WTC11 (cell line): ENCODE measurements at places on chromosomes 3 and 15.

DNA sequence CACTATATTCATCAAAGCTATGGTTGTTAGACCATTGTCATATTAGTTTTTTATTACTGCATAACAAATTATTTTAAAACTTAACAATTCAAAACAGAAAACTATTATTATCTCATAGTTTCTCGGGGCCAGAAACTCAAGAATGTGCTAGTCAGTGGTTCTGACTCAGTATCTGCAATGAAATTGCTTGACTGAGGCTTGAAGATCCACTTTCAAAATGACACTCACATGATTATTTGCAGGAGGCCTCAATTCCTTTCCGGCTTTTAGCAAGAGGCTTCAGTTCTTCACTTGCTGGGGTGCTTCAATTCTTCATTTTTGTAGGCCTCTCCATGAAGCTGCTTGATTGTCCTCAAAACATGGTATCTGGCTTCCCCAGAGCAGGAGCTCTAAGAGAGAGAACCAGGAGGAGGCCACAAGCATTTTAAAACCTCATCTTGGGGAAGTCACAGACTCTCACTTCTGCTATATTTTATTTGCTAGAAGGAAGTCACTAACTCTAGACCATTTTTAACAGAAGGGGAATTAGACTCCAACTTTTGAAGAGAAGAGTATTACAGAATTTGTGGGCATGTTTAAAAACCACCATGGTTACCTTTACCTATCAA, 383.7 kb downstream of the MFSD1 start:
- no peak for DNase-seq

- DNase-seq = no peak
Observed at GRCh38 chr15:67156834-67157233, 91.4 kb downstream of the SMAD3 start.

GRCh38 chr3:197003461-197004385, 25.9 kb downstream of the MELTF start:
- no peak for DNase-seq

DNA sequence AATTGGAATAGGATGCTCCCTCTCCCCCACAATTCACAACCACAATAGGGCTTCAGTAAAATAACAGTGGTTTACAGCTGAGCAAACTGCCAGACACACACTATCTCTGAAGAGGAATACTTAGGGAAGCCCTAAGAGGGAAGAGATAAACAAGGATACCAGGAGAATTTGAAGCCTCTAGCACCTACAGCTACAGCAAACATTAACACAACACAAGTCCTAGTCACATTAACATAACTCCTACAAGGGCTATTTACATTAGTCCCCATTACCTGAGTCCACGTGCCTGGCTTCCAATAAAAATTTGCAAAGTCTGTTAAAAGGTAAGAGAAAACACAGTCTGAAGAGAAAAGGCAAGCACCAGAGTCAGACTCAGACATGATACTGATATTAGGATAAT, 346.9 kb upstream of the CDIN1 start:
- DNase-seq = no peak

DNA sequence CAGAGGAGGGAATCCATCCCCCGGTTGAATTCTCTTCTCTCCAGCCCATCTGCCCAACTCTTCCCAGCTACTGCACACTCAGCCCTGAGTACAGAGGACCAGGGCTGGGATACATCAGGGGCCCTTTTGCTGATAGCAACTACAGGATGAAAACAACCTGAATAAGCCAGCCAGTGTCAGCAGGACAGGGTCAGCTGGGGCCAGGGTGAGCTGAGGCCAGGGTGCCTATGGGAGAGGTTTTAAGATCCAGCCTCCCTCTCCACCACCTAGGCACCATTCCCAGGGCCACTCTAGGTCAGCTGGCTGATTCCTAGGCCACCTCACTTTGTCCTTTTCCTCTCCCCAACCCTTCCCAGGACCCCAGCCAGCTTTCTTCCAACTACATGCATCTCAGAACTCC, 83.8 kb downstream of the MRPL46 start:
- no peak for DNase-seq

DNA sequence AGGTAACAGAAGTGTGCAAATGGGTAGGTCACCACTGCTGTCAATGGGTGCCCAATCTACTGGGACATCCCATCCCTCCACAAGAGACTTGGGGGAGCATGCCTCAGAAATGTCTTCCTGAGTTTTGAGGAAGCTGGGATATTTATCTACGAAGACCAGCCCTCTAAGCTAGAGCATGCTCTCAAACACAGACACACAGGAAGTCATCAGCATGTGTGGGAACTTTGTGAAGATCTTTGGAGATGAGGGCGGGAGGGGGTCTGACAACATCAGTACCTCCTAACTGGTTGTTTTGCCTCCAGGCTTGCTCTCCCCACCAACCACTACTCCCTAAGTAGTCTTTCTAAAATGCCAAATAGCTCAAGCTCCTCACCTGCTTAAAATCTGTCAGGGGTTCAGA, 3.5 kb upstream of the MEF2A start:
- DNase-seq = no peak

DNA sequence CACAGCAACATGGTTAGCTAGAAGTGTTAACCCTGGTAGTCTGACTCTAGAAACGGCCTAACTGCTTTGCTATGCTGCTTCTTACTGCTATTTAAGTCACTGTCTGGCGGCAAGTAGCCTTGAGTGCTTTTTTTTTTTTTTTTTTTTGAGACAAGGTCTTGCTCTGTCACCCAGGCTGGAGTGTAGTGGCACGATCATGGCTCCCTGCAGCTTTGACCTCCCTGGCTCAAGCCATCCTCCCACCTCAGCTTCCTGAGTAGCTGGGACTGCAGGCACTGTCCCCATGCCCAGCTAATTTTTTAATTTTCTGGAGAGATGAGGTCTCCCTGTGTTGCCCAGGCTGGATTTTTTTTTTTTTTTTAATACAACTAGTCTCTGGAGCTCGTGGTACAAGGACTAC, 93.2 kb downstream of the ITPR1 start:
- DNase-seq = no peak
